ENCODE measurements at places on chromosomes 12 and 14.

DNA sequence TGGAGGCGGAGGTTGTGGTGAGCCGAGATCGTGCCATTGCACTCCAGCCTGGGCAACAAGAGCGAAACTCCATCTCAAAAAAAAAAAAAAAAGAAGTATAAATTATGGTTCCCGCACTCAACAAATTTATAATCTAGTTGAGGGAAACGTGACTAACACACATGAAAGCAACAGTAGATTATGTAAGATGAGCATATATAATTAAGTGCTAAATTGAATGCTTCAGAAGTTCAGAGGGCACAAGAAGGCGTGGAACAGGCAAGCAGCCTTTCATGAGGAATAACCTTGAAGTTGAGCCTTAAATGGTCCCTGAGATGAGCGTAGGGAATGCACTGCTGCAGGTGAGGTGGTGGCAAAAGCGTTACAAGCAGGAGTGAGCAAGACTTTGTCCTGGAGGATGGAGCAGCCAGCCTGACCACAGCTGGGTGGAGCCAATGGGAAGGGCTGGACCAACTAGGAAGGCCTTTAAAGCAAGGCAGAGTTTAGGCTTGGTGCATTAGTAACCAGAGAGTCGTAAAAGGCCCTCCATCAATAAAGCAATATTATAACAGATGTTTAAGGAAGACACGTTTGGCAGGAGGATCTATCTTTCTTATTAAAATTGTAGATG, 30.6 kb upstream of the TUBA1A start:
- DNase-seq: no peak

DNA sequence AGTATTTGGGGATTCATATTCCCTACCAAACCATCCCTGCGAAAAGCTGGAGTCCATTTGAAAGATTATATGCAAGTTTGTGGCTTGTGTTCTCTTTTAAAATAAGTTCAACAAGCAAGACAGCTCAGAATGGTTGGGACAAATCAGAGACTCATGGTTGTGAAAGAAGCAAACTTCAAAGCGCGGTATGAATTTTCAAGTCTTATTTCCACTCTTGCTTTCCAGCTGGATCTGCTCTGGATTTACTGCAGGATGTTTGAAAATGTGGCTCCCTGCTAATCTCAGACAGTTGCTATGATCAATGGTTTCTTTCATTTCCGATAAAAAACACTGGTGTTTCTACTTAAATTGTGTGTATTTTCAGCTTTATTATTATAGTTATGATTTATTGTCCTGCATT, 477.5 kb downstream of the RAD51B start:
- DNase-seq: no peak

DNA sequence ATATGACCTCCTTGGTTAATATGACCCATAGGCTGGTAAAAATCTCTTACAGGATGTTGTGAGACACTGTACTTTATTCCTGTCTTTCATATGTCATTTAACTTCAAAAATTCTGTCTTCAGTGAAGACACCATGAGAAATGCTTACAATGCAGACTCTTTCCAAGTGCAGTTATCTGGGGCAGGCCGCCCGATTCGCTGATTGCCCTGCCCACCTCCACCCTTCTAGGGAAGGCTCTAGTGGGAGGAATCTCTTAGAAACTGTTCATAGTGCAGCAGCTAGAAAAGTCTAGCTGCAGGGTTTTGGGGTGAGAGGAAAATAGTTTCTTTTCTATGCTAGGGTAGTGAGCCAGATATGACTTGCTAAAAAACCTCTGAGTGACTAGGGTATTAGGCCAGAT, 15.0 kb upstream of the CIPC start:
- DNase-seq: no peak

GRCh38 chr12:79482323-79482722, 208.4 kb downstream of the PAWR start:
- no peak for DNase-seq

GRCh38 chr14:23128969-23129758, 10.1 kb upstream of the CEBPE start:
- DNase-seq: peak; percentile 22

DNA sequence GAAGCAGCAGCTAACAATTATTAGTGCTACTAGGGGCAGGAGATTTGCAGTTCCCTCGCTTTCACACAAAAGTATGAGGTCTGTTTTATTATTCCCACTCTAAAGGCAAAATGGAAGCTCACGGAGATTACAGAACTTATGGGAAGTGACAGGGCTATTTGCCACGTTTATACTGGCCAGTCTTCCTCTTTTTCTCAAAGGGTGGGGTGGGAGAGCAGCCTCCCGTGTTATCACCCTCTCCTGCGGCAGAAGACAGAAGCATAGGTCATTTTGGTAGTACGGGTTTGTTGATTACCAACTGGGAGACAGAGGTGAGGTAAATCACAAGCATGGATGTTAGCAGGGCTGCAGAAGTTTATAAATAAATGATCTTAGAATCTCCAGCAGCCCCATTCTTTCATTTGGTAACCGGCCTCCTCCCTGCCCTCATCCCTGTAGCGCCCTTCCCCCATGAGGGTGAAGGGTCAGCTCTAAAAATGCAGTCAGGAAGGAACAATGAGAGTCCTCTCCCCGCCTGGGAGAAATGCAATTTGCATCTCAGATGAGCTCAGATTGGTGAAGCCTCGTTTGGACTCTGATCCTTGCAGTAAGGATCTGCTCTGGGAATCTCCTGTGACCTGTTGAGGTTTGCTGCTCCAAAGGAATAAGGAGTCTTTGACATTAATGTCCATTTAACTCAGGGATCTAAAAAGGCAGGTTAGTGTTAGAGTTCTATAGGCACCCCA, 44.7 kb upstream of the SINHCAF start:
- no peak for DNase-seq

DNA sequence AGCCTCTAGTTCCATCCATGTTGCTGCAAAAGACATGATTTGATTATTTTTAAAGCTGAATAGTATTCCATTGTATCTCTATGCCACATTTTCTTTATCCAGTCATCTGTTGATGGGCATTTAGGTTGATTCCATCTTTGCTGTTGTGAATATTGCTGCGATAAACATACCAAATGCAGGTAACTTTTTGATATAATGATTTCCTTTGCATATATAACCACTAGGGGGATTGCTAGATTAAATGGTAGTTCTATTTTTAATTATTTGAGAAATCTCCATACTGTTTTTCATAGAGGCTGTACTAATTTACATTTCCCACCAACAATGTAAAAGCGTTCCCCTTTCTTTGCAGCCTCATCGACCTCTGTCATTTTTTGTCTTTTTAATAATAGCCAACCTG, 342.5 kb downstream of the MDGA2 start:
- DNase-seq: no peak

- DNase-seq: no peak
These were observed 67.3 kb downstream of the TSPAN9 start for GRCh38 chr12:3144495-3144894.

GRCh38 chr12:75162845-75163244, 46.8 kb downstream of the KCNC2 start:
- DNase-seq: no peak
